IPS DF 19.7 (cell line): ENCODE measurements at places on chromosomes 11 and 22.

DNA sequence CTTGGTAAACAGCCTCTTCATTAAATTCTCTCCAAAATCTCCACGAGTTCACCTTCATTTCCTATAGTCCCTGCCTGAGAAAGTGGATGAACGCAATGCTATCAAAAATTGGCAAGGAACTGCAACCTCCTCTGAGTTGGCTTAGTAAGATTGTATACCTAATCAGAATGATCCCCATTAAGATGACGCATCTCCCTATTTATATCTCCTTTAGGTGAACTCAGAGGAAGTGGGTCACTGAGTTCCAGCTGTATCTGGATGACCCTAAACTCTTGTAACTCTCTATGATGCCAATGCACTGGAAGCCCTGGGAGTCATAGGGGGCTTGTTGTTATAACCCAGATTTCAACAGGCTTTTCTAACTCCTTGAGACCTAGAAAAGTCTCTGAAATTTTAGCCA is 48.2 kb downstream of the OR10A6 start:
- DNase-seq = no peak

- no peak for DNase-seq
Observed at GRCh38 chr22:30025221-30025620, 55.0 kb upstream of the HORMAD2 start.

DNA sequence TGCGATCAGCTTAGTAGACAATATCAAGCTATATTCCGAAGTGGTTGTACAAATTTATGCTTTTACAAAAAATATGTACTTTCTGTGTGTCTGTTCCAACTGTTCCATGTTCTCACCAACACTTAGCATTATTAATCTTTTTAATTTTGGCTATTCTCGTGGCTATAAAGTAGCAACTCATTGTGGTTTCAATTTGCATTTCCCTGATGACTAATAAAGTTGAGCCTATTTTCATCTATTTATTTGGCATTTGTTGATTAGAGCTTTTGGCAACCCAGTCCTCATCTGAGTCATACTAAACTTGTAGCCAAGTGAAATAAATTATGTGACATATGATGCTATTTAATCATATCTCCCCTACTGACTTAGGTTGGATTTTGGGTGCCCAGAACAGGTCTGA is 115.9 kb downstream of the FBXO7 start:
- DNase-seq = no peak

- DNase-seq = no peak
Observed at GRCh38 chr11:71485063-71485399, 32.0 kb downstream of the NADSYN1 start.

- no peak for DNase-seq
Observed at GRCh38 chr11:17597770-17598169, 50.7 kb downstream of the OTOG start.

GRCh38 chr11:93844568-93844967 is 5.8 kb downstream of the VSTM5 start:
- DNase-seq = no peak

DNA sequence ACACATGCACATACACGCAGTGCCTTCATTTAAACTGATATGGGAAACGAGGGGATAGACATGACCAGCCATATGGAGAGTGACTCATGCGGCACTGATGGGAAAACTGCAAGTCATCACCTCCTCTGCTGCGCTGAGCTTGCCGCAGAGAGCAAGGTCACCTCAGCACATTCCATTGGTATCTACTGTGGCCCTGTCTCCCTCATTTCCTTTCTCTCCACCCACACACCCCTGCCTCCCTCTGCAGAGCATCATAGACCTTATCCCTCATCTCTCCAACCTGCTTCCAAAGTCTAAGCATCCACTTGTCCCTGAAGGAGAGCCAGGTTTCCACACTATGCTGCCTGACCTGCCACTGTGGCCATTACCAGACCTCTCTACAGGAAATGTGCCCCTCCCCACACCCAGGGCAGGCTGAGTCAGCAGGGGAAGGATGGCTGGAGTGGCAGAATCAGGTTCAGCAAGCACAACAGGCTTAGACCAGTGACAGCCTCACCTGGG is 116.9 kb upstream of the SNX19 start:
- no peak for DNase-seq

DNA sequence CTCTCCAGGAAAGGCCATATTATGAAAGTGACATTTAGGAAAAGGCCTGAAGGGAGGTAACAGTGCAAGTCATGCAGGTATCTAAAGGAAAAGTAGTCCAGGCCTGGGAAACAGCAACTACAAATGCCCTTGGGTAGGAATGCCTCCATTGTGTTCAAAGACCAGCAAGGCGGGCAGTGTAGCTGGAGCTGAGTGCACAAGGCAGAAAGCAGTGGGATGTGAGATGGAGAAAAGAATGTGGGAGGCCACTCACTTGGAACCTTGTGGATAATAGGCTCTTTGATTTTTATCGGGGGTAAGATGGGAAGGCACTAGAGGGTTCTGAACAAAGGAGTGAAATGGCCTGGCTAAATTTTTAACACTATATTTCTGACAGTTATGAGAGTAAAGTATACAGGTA is 188.6 kb downstream of the PGR start:
- DNase-seq = no peak

DNA sequence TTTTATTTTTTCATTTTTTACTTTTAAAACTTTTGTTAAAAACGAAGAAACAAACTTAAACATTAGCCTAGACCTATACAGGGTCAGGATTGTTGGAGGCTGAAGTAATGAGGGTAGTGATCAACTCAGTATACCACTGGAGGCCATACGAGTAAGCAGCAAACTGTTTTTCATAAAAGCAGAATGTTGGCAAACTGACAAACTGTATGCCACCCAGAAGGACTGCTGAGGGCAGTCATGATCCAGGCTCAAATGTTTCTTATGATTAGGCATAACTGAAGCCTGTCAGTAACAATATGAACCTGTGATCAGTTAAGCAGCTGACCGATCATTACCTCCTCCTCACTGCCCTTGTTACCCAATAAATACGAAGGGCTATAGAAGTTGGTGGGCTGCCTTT is 10.2 kb upstream of the SC5D start:
- no peak for DNase-seq

DNA sequence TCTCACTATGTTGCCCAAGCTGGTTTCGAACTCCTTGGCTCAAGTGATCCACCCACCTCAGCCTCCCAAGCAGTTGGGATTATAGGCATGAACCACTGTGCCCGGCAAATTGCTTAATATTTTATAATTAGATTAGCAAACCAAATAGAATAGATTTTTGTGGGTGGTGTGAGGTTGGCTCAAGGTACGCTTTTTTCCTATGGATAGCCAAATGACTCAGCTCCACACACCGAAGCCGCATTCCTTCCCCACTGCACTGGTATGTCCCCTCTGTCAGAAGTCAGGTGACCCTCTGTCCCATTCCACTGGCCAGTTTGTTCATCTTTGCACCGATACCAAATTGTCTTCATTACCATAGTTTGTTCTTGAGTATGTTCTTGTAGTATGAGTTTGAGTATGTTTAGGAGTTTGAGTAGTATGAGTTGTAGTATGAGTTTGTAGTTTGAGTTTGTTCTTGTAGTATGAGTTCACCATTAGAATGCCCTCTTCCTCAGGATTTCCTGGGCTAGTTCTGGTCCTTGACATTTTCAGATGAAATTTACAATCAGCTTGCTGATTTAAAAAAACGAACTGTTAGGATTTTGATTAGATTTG is 19.4 kb downstream of the SUSD2 start:
- no peak for DNase-seq

- no peak for DNase-seq
Observed at GRCh38 chr11:61869708-61870451, 21.5 kb downstream of the FADS3 start.

DNA sequence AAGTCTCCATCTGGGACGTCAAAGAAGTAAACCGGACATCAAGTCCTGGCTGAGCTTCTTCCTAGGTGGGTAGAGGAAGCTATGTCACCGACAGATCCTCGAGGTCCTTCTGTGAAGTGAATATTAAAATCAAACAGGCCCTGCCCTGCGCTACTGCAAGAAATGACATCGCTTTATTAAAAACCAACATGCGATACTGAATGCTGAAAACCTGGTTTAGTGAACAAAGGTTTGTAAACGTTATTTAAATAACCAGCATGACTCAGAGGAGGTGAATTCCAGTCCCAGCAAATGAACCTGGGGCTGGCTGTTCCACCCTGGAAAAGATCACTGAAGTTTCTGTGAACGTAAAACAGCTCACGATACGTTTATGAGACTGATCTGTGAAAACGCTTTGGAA is 645 bp downstream of the RTCB start:
- DNase-seq = no peak

- DNase-seq = peak; percentile 87
Observed at GRCh38 chr11:16669799-16670415, 68.5 kb upstream of the C11orf58 start.

DNA sequence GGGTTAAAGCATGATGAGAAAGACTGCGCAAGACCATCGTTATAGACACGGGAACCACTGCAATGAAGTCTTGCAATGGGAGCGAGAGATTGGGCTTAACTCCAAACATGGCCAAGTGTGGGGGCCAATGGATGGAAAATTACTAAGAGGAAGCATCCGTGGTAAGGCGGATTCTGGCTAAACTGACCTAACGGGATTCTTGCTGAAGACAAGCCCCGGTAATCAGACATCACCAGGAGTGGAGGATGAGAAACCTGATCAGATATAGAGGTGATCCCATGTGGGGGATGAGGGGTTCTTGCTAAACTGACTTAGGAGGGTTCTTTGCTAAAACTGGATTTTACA is 5.8 kb upstream of the SYNGR1 start:
- no peak for DNase-seq

GRCh38 chr11:66072081-66072480 is 2.0 kb downstream of the PACS1 start:
- no peak for DNase-seq

GRCh38 chr11:119103793-119104192 is 2.1 kb upstream of the DPAGT1 start:
- DNase-seq = no peak

DNA sequence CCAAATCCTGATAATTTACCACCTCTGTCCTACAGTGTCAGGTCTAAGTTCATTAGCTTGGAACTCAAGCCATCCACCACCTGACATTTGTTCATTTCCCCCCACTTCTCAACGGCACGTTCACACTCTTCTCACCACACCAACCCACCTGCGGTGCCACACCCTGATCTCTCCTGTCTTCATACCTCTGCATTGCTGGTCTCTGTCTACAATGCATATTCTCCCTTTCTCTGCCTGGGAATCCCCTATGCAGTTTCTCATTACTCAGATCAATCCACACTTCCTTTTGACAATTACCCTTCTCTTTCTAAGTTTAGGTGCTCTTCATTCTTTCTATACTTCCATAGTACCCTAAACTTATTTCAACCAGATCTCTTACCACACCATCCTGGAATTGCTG is 20.4 kb upstream of the EMSY start:
- no peak for DNase-seq

DNA sequence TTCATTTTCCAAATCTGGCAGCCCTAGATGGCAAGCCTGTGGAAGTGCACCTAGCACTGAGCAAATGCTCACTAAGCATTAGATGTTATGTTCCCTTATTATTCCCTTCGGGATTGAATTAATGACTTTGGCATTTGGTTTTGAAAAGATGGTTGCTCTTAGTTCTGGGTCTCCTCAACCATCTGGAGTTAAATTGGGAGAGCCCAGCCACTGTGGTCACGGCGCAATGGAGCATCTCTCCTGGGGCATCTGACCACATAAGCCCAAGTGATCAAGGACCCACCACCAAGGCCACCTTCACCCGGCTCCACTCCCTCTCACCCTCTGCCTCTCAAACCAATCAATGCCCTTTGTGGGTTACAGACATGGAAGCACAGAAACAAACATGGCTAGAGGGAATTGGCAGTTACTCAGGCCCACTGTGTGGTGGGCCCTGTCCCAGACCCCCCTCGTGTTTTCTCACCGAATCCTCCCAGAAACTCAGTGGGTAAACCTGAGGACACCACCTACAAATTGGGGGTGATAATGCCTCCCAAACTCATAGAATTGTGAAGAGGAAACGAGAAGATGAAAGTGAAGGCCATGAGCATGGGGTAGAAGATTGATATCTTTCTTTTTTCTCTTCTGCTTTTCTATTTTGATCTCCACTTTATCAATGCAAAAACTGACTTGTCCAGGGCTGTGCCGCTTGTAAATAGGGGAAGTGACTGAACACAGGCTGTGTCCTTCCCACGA is 52.2 kb downstream of the IRAG1 start:
- DNase-seq = no peak

GRCh38 chr22:20885557-20886323 is 26.9 kb downstream of the SNAP29 start:
- peak; percentile 52 for DNase-seq

GRCh38 chr22:40733919-40734318 is 54.6 kb downstream of the MCHR1 start:
- DNase-seq = no peak

- no peak for DNase-seq
Observed at GRCh38 chr11:63813563-63814382, 517 bp downstream of the SPINDOC start.

DNA sequence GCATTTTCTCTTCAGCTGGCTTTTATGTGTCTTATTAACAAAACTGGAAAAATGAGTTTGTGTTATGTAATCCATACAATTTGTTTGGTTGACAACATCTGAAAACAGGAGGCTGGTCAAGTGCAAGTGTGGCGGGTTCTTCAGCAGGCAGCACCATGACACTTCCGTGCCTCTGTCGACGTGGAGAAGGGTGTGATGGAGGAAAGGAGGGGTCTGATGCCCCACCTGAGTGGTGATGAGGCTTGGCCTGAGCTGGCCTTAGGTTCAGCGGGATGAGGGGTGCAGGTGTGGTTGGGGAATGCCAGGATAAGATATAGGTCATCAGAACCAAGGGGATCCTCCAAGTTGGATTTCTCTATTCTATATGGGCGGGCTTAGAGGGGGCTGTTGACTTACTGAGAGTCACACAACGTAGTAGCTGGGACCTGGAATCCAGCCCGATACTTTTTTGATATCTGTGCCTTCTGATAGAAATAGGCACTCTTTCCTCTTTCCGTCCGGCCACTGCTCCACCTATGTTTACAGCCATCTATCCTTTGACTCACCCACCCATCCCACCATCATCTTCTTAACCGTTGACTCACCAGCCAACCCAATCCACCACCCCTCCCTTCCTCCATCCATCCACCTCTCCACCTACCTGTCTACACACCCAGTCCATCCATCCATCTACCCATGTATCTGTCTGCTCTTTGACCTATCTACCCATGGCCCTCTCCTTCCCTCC is 29.0 kb downstream of the SHANK3 start:
- DNase-seq = no peak

DNA sequence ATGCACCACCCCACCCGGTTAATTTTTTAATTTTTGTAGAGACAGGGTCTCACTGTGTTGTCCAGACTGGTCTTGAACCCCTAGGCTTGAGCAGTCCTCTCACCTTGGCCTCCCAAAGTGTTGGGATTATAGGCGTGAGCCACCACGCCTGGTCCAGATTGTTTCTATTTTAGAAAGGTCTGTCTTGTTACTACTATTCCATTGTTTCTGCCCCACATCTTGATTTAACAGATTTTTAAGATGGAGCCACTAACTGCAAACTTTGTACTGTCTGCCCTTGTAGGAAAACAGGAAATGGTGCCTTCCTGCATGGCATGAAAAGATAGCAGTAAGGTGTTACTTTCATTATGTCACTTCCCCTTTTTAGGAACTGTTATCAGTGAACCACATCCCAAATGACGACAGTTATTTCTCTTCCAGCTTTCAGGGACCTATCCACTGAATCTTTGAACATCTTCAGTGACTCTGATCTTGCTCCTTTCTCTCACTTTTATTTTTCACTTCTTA is 23.2 kb downstream of the TAF1D start:
- DNase-seq = no peak
